ENCODE measurements at places on chromosomes 5 and 9.

- DNase-seq = no peak
Measured at GRCh38 chr9:107735821-107736220, 246.3 kb upstream of the KLF4 start.

DNA sequence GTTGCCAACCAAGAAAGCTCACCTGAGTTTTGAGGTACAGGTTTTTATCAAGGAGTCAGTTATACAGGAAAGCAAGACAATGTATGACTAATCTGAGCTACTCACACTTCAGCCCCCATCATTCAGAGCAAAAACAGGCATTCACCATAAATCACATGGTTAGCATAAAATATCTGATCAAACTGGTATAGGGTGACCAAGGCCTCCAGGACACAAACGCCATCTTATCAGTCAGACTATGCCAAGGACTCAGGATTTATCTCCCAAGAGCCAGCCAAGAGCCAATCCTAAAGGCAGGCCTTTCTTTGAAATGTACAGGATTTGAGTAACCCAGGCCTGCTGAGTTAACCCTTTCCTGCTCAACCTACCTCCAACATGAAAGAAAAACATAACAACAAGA is 313.0 kb upstream of the NREP start:
- no peak for DNase-seq

- DNase-seq = peak; percentile 45
Measured at GRCh38 chr5:53425687-53426511, 54.5 kb upstream of the FST start.

GRCh38 chr9:33129886-33130881 is 37.0 kb downstream of the B4GALT1 start:
- no peak for DNase-seq

- no peak for DNase-seq
Measured at GRCh38 chr5:178350361-178351220, 118.0 kb upstream of the PHYKPL start.

- no peak for DNase-seq
Measured at GRCh38 chr5:52466749-52467520, 320.8 kb upstream of the ITGA1 start.

- DNase-seq = no peak
Measured at GRCh38 chr5:63128018-63128417, 549.4 kb downstream of the LRRC70 start.

DNA sequence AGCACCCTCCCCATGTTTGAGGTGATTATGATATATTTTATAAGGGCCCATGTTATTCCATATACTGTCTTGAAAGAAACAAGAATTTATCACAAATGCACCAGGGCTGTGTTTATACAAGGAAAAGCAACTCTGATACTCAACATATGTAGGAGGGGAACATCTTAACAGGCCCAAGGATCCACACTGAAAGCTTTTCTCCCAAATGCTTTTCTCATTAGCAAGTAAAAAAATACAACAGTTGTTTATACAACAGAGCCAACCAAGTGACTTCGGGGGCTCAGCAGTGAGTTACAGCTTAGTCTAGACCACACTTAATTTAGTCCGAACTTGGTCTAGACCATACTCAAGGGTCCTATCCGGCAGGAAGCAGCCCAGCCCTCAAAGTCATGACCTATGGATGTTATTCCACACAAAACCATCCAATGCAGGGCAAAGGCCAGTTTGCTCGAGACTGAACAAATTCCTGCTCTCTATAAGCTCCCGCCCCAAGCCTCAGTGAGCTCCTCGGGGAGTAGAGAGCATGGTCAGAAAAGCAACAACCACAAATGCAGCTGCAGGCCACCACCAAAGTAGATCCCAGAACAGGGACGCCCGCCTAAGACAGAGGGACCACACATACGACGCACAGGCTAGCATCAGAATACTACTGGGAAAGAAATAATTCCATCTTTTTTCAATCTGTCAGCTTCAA is 6.8 kb downstream of the GZMK start:
- no peak for DNase-seq

- DNase-seq = peak; percentile 19
Measured at GRCh38 chr5:135263022-135263668, 135.9 kb downstream of the MACROH2A1 start.

GRCh38 chr9:99373912-99374311 is 151.8 kb downstream of the SEC61B start:
- DNase-seq = no peak

DNA sequence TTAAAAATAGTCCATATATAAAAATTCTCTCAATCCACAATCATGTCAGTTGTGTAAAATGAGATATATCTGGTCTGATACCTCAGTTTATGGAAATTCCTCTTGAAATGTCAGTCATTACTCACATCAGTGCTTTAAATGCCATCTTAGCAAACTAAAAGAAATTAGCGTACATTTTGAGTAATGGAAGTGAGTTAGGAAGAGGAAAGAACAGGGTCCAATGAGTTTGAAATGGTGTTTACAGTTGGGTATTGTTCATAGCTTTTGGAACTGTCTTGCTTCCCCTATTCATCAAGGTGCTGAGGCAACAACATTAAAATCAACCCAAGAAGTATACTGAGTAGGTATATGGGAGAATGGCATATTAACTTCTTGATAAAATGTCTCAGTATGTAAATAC is 8.7 kb upstream of the MTX3 start:
- no peak for DNase-seq

DNA sequence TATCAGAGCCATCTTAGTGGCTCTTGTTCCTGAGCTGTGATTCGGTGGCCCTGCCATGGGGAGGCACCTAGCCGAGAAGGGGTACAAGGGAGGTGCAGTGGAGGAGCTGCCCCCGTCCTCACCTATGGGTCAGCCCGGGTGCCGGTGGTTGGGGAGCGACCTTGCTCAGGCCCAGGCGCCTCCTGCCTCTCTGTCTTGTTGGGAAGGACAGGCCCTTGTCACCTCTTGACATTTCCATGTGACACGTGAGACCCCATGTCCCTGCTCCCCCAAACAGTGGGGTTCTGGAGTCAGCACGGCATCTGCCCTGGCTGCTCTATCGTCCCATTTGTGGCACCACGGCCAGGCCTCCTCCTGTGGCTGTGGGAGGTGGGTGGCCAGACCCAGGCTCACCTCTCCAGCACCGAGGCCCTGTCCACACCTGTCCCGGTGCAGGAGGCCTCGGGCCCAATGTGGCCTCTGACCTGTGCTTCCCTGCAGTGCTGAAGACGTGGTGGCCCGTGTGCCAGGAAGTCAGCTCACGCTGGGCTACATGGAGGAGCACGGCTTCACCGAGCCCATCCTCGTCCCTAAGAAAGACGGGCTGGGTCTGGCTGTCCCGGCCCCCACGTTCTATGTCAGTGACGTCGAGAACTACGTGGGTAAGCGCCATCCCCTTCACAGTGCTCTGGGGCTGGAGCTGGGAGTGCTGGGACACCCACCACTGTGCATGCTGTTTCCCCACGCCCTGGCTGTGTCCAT is 68.9 kb downstream of the PHF2 start:
- no peak for DNase-seq

GRCh38 chr5:68862560-68862959 is 231.3 kb upstream of the SLC30A5 start:
- DNase-seq = no peak

GRCh38 chr9:114830546-114830945 is 24.7 kb upstream of the TNFSF15 start:
- no peak for DNase-seq

GRCh38 chr9:22447618-22448305 is 1.1 kb downstream of the DMRTA1 start:
- peak; percentile 23 for DNase-seq

GRCh38 chr5:73673161-73673591 is 47.2 kb downstream of the ARHGEF28 start:
- DNase-seq = no peak

DNA sequence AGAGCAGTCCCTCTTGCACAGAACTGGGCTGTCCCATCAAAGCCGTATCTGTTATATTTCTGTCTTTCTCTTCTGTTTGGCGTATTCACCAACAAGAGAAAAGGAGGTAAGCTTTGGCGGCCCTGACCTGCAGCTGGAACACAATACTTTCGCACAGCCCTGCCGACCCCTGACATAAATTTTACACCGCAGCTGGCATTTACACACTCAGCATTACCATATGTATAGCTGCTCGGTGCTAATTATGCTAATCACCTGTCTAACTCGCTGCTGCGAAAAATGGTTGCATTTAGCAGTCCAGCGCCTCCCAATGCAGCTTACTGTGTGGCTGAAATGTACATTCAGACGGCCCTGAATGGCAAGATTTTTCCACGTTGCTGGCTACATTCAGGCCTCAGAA is 20.8 kb downstream of the PTCH1 start:
- DNase-seq = no peak

- DNase-seq = peak; percentile 69
Measured at GRCh38 chr5:168114444-168115017, 176.9 kb upstream of the WWC1 start.

- no peak for DNase-seq
Measured at GRCh38 chr5:142796492-142797109, 26.4 kb downstream of the ARHGAP26 start.

DNA sequence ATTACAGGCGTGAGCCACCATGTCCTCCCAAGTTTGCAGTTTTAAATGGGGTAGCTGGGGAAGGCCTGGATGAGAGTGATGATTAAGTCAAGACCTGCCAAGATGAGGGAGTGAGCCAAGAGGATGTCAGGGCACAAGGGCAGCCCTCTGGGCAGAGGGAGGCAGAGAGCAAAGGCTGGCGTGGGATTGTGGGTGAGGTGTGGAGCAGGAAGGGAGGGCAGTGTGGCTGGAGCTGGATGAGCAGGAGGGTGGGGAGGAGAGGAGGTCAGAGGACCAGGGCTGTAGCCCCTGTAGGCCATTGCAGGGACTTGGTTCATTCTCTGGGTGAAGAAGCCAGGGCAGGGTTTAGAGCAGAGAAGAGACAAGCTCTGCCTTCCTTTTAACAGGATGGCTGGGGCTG is 53.7 kb upstream of the CTNNA1 start:
- no peak for DNase-seq

DNA sequence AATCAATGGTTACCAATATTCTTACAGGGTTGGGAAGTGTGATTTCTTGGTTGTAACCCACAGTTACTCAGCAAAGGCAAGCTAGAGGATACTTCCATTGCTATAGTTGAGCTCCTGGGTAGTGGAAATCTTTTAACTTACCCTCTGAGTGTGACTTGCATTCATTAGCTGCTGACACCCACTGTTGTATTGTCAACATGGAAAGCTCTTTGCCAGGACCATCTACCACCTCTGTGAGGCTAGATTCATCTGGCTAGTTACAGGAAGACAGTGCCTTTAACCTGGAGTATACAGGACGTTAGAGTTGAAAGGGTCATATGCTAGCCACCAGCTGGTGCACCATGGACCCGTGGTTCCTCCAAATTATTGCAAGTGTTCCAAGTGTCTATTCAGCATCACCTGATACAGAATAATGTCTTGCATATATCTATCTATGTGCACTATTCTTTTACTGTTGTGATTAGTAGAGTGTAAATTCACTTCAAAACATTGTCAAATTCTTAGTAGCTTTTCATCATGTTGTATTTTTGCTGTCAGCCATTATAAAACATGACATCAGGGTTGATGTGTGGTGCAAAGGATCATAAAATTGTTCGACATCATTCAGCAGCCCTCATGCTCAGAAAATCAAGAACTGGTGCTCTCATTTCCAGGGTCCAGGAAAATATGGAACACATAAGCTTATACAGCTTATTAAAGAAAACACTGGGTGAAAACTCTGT is 239.0 kb downstream of the PJA2 start:
- DNase-seq = no peak

- no peak for DNase-seq
Measured at GRCh38 chr5:39137391-39137790, 63.2 kb upstream of the RICTOR start.

DNA sequence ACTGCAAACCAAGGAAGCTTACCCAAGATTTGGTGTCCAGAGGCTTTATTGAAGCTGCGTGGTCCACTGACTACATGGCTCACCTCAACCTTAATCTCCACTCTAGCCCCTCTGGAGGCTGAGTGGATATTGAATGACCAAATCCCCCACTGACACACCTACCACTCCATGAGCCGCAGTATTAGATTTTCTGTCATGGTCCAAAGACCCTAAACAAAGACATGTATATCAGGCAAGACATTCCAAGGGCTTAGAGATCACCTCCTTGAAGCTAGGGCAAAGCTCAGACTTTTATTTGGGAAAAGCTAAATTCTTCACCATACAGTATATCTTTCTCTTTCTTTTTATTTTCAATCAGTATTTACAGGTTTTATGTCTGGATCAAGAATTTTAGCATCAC is 346.2 kb upstream of the CTNND2 start:
- DNase-seq = no peak

DNA sequence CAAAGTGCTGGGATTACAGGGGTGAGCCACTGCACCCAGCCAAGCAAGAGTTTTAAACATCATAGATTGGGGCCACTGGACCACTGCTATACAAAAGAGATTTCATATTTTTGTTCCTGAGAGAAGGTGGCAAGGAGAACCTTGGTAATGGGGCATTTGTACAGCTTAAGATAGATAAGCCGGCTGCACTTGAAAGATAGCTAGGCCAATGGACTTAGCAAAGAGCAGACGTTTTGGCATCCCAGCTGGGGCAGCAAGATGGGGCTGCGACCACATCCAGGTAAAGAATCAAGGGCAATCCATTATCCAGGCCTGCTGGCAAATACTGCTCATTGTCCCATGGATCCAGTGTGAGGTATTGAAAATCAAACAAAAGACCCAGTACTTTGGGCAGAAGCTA is 3.9 kb upstream of the ISCA1 start:
- DNase-seq = no peak

GRCh38 chr5:61969755-61970154 is 336.3 kb upstream of the KIF2A start:
- DNase-seq = no peak

DNA sequence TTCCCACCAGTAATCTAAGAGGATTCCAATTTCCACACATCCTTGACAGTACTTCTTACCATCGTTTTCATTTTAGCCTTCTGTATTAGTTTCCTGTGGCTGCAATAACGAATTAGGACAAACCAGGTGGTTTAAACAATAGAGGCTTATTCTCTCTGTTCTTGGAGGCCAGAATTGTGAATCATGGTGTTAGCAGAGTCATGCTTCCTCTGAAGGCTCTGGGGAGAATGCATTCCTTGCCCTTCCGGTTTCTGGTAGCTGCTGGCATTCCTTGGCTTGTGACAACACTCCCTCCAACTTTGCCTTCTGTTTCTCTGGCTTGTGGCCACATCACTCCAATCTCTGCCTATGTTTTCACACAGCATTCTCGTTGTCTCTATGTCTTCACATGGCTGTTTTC is 23.5 kb downstream of the RIGI start:
- DNase-seq = peak; percentile 53

Data from A549 (cell line).